Progenitor cell of endocrine pancreas (in vitro differentiated cells): ENCODE measurements at places on chromosomes 5 and 9.

GRCh38 chr5:7902201-7902600 lies 33.3 kb downstream of the MTRR start:
- no peak overlapping the region for H3K4me3 ChIP-seq
- H3K27ac ChIP-seq: no peak overlapping the region
- H3K4me1 ChIP-seq: no peaks in the 10 kb centered on the region

DNA sequence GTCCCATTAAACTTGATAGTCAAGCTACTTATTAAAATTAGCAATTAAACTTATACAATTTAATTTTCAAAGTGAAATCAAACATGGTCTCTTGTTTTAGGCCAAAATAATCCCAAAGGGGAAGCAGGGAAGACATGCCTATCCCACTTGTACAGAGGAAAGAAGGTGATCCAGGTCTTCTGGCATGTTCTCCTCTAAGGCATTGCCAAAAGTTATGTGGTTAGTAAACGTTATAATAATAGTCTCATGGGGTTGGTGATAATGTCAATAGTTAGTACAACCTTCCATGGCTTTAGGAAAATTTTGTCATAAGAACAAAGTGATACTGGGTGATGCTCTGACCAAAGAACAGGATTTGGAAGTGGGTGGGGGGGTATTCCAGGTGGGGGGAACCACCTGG lies 52.8 kb downstream of the ROR2 start:
- DNase-seq: no peak
- H3K27me3 ChIP-seq: no peaks in the 10 kb centered on the region

- peaks cover 5% of the 10 kb centered on the region for H3K27me3 ChIP-seq
- no peak for DNase-seq
- no peaks in the 10 kb centered on the region for H3K36me3 ChIP-seq
- no peak overlapping the region for H3K4me3 ChIP-seq
- no peaks in the 10 kb centered on the region for H3K4me1 ChIP-seq
These were observed 102.5 kb upstream of the PANK3 start for GRCh38 chr5:168681556-168682183.

GRCh38 chr5:76831110-76831452 lies 12.3 kb downstream of the F2RL1 start:
- no peak overlapping the region for H3K4me3 ChIP-seq
- H3K27me3 ChIP-seq: no peaks in the 10 kb centered on the region
- no peak overlapping the region for H3K27ac ChIP-seq
- no peak for DNase-seq
- H3K4me1 ChIP-seq: no peaks in the 10 kb centered on the region

GRCh38 chr9:137379761-137380161 lies 43.2 kb downstream of the EXD3 start:
- H3K4me1 ChIP-seq: peaks cover 3% of the 10 kb centered on the region
- H3K27ac ChIP-seq: no peak overlapping the region
- no peak overlapping the region for H3K4me3 ChIP-seq

- H3K27ac ChIP-seq: no peak overlapping the region
- H3K4me3 ChIP-seq: no peak overlapping the region
- H3K36me3 ChIP-seq: no peaks in the 10 kb centered on the region
- H3K4me1 ChIP-seq: peaks cover 2% of the 10 kb centered on the region
- peaks cover 16% of the 10 kb centered on the region for H3K27me3 ChIP-seq
These were observed 1096.5 kb downstream of the NR2F1-AS1 start for GRCh38 chr5:92484484-92484883.

- H3K27ac ChIP-seq: no peak overlapping the region
- DNase-seq: no peak
- H3K27me3 ChIP-seq: no peaks in the 10 kb centered on the region
- no peak overlapping the region for H3K4me3 ChIP-seq
These were observed 24.0 kb downstream of the GALNT10 start for GRCh38 chr5:154214371-154215106.

GRCh38 chr5:160926428-160926827 lies 74.4 kb upstream of the ATP10B start:
- H3K36me3 ChIP-seq: no peaks in the 10 kb centered on the region
- peaks cover 90% of the 10 kb centered on the region for H3K4me1 ChIP-seq
- H3K27me3 ChIP-seq: no peaks in the 10 kb centered on the region

DNA sequence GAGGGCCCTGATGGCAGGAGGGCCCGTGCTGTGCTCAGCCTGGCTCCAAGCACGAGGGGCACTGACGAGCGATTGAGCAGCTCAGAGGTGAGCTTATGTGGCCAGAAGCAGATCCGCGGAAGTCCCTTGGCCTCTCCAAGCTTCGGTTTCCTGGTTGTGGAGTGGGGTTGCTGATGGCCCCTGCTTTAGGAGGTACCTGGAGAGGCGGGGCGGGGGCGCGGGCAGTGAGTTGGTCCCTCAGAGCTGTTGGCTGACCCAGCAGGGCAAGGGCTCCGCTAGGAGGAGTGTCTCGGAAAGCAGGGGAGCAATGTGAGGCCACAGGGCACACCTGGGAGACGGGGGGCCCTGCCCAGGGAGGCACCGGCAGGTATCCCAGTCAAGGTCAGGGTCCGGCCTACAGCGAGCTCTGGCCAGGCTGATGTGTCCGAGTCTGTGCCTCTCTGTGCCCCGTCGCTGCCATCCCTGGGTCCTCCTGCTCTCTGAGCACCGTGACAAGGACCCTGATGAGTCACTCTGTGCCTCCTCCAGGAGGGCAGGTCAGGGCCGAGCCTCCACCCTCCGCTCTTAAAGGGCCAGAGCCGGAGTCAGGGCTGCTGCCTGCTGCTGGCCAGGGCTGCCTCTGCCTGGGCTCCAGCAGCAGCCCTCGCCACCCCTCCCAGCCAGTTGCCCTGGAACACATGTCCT lies 14.8 kb downstream of the NCS1 start:
- peaks cover 24% of the 10 kb centered on the region for H3K4me1 ChIP-seq
- no peak overlapping the region for H3K4me3 ChIP-seq
- DNase-seq: no peak
- H3K36me3 ChIP-seq: no peaks in the 10 kb centered on the region

- DNase-seq: no peak
- no peaks in the 10 kb centered on the region for H3K27me3 ChIP-seq
- no peak overlapping the region for H3K27ac ChIP-seq
- H3K36me3 ChIP-seq: peaks cover 1% of the 10 kb centered on the region
These were observed 26.6 kb downstream of the NEK6 start for GRCh38 chr9:124284237-124284831.

- H3K4me3 ChIP-seq: no peak overlapping the region
- peaks cover 34% of the 10 kb centered on the region for H3K27me3 ChIP-seq
- no peak overlapping the region for H3K27ac ChIP-seq
- H3K4me1 ChIP-seq: peaks cover 4% of the 10 kb centered on the region
These were observed 133.8 kb upstream of the SLC24A2 start for GRCh38 chr9:19922476-19923118.

DNA sequence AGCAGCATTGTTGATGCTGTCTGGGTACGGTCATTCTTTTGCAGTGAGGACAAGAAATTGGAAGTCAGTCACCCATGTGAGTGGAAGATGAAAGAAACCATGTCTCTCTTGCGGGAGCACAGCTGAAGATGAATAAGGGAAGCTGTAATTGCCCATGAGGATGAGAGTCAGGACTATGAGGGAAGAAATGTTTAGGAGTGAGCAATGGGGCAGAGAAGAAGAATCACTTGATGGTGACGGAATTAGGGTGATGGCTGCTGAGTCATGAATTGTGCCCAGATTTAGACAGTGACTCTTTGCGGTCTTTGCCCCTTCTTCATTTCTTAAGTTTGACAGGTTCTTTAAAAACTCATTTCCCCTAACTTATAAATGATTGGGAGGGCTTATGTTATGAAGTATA lies 183.3 kb downstream of the MAST4 start:
- H3K36me3 ChIP-seq: peaks cover 9% of the 10 kb centered on the region
- H3K27me3 ChIP-seq: no peaks in the 10 kb centered on the region
- H3K27ac ChIP-seq: no peak overlapping the region
- DNase-seq: no peak
- peaks cover 5% of the 10 kb centered on the region for H3K4me1 ChIP-seq
- H3K4me3 ChIP-seq: no peak overlapping the region

- no peaks in the 10 kb centered on the region for H3K36me3 ChIP-seq
- no peaks in the 10 kb centered on the region for H3K4me1 ChIP-seq
- no peak overlapping the region for H3K4me3 ChIP-seq
- DNase-seq: no peak
- no peaks in the 10 kb centered on the region for H3K27me3 ChIP-seq
These were observed 15.6 kb upstream of the CLK4 start for GRCh38 chr5:178642351-178642909.

GRCh38 chr5:88819301-88819999 lies 63.5 kb downstream of the MEF2C start:
- H3K36me3 ChIP-seq: no peaks in the 10 kb centered on the region
- no peak overlapping the region for H3K4me3 ChIP-seq
- no peaks in the 10 kb centered on the region for H3K27me3 ChIP-seq

DNA sequence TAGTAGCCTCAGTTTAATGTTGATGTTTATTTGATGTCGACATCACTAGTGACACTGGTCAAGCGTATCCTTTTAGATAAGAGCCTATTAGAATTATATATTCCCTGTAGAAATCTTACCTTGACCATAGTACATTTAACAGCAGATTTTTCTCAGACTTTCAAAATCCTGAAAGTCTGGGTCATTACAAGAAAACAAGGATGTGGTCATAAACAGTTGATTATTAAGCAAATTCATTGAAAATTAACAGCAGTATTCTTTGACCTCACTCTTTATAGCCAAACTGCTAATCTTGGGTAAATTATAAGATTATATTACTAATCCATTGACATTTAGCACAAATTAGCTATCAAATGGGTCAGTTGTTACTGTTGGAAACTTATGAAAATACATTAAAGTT lies 83.4 kb downstream of the GHR start:
- no peaks in the 10 kb centered on the region for H3K36me3 ChIP-seq
- no peak overlapping the region for H3K27ac ChIP-seq
- no peak overlapping the region for H3K4me3 ChIP-seq
- H3K27me3 ChIP-seq: no peaks in the 10 kb centered on the region
- DNase-seq: no peak

- H3K27me3 ChIP-seq: peaks cover 2% of the 10 kb centered on the region
- DNase-seq: no peak
- no peak overlapping the region for H3K4me3 ChIP-seq
These were observed 255.5 kb downstream of the HSPA4 start for GRCh38 chr5:133307275-133307674.

DNA sequence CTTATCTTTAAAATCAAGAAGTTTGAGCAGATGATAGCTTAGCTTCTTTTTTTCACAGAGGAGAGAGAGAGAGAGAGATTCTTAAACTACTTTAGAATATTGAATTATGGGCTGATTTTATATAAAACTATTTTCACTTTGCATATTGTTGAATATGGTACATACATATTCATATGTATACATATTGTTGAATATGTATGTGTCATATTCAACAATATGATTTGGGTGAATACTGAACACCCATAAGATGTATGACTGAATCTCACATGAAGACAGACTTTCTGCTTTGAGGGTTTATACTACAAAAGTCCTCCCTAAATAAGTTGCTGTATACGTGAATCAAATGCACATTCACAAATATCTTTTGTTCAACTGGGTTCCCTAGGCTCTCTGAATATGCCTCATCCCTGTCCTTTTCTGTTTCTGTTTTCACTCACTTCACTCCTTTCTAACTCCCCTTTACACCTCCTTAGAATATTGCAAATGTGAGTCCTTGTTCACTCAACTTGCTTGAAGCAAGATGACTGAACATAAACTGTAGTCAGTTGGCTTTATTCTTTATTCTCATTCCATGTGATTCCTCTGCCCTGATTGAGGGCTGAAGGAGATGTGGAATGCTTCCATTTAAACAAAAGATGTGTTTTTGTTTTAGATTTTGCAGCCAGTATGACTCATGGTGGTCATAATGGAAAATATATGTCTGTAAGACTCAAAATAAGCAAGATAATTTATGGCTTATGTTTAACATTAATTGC lies 225.4 kb upstream of the DAB2 start:
- H3K27ac ChIP-seq: no peak overlapping the region
- DNase-seq: no peak
- no peaks in the 10 kb centered on the region for H3K4me1 ChIP-seq
- no peaks in the 10 kb centered on the region for H3K27me3 ChIP-seq

- H3K27me3 ChIP-seq: no peaks in the 10 kb centered on the region
- peaks cover 25% of the 10 kb centered on the region for H3K4me1 ChIP-seq
- DNase-seq: no peak
- H3K27ac ChIP-seq: peak overlapping the region; percentile 33
- H3K36me3 ChIP-seq: no peaks in the 10 kb centered on the region
These were observed 1.3 kb downstream of the C5orf15 start for GRCh38 chr5:133967124-133967523.

DNA sequence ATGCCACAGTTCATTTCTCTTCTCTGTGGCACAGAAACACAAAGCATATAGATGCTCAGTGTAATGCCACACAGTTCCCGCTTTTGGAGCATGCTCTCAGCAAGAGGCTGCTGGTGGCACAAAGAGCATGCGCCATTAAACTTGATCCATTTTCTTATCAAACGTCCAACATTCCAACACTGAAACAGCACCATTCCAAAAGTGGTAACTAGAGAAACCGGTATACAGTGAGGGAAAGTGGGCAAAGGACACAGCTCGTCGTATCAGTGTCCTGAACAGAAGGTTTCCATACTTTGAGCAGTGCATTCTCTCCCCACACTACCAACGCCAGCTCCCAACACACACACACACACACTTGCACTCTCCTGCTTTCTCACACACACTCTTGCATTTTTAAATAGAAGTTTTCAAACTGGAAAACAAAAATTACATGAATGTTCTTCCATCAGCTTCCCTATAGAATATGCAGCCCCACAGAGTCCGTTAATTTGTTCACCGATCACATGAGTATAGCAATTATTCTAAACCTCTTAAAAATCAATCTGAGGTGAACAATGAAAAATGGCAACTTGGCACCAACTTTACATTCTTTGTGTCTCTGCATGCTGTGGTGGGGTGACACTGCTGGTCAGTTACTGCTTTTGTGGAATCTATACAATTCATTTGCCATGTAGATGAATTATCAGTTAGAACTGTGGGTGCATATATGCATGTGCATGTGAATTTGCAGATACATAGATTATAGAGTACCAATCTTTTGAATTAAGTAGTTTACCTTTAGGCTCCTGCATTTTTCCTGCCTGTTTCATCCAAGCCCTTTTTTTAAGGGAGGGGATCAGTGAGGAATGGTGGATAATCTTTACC lies 5.7 kb downstream of the NFIB start:
- no peak overlapping the region for H3K4me3 ChIP-seq
- H3K27ac ChIP-seq: no peak overlapping the region
- H3K36me3 ChIP-seq: peaks cover 3% of the 10 kb centered on the region
- peaks cover 22% of the 10 kb centered on the region for H3K4me1 ChIP-seq
- DNase-seq: no peak
- peaks cover 27% of the 10 kb centered on the region for H3K27me3 ChIP-seq

DNA sequence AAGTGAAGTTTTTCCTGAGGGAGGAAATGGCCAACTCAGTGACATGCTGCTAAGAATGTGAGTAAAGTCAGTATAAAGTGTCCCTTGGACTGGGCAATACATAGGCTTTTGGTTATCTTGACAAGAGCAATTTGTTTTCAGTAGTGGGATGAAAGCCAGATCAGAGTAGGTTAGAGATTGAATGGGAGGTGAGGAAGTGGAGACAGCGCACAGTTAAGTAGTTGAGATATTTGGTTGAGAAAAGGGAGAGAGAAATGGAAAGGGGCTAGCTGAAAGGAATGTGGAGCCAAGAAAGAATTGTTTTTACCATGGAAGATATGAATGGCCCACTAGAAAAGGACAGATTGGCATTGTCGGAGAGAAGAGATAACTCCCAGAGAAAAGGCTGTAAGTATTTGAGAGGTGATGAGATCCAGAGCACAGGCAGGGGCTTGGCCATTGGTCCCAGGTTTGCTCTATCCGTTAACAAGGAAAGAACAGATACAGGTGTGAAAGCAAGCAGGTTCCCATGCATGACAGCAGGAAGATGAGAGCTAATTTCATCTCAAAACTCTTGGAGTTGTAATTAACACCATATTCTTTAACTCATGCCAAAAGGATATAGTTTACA lies 392.0 kb downstream of the NR2F1-AS1 start:
- no peak overlapping the region for H3K27ac ChIP-seq
- DNase-seq: no peak
- H3K27me3 ChIP-seq: no peaks in the 10 kb centered on the region
- H3K4me3 ChIP-seq: no peak overlapping the region
- peaks cover 27% of the 10 kb centered on the region for H3K4me1 ChIP-seq
- H3K36me3 ChIP-seq: no peaks in the 10 kb centered on the region
